ENCODE measurements at places on chromosomes 7 and 10.

GRCh38 chr7:11345621-11346020, 371.9 kb downstream of the PHF14 start:
- no peak for DNase-seq
- peaks cover 27% of the 10 kb centered on the region for H3K27me3 ChIP-seq
- peaks cover 9% of the 10 kb centered on the region for H3K4me1 ChIP-seq
- H3K4me3 ChIP-seq = no peak overlapping the region
- no peak overlapping the region for H3K27ac ChIP-seq

GRCh38 chr10:130470286-130470685, 334.1 kb downstream of the GLRX3 start:
- H3K4me3 ChIP-seq = no peak overlapping the region
- no peaks in the 10 kb centered on the region for H3K27me3 ChIP-seq
- H3K4me1 ChIP-seq = no peaks in the 10 kb centered on the region
- no peak overlapping the region for H3K27ac ChIP-seq
- no peaks in the 10 kb centered on the region for H3K36me3 ChIP-seq

DNA sequence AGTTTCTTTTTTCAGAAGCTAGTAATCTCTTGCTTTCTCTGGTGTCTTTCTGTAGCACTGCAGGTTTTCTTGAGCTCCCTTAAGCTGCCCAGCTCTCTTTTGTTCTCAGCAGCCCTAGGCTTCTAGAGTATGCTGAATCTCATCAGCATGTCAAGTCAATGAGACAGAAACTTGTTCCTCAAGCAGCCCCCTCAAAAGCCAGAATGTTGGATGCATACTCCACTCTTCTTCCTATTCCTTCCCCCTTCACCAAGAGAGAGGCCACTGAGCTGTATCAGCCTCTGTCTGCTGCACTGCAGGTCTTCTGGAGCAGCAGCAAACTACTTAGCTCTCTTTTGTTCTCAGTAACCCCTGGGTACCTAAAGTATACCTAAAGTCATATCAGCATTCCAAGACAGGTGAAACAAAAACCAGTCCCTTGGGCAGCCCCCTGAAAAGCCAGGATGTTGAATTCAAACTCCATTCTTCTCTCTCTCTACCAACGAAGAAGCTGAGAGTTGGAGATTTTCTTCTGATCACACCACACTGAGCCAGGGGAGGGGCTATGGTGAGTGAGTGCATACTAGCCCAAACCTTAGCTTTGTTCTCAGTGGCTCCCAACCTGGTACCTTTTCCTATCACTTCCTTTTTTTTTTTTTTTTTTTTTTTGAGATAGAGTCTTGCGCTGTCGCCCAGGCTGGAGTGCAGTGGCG, 73.3 kb upstream of the WAC start:
- H3K36me3 ChIP-seq = peaks cover 3% of the 10 kb centered on the region
- no peak overlapping the region for H3K4me3 ChIP-seq
- H3K27me3 ChIP-seq = peaks cover 54% of the 10 kb centered on the region

DNA sequence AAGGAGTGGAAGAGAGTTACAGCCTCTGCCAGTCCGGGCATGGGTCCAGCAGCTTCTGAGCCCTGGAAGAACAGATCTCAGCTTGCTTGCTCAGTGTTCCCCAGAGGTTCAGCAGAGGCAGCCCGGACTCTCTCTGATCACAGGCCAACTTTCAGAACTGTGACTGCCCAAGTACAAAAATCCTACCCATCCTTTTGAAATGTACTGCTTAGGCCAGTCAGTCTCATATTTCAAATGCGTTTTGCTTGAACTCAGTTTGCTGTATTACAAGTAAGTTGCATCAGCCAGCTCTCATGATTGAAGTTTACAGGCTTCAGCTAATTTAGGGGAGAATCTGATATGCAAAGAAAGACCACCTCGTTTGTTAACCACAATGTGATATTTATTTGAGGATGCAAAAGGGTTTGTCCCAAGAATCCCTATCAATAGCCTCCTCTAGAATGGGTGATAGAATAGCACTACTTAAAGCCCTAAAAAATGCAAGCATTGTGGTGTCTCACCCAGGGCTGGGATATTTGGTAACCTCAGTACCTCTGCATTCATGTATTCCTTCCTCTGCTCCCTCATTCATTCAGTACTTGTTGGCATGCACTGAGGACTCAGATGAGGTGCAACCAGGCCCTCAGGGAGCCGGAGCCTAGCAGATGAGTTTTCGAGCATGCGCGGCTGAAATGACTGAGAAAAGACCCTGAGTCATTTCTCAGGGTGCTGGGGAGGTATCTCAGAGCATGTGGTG, 7.0 kb downstream of the AIMP2 start:
- no peaks in the 10 kb centered on the region for H3K27me3 ChIP-seq
- peaks cover 13% of the 10 kb centered on the region for H3K4me1 ChIP-seq
- peak overlapping the region; percentile 27 for H3K27ac ChIP-seq
- no peak overlapping the region for H3K4me3 ChIP-seq
- no peak for DNase-seq

- no peak overlapping the region for H3K4me3 ChIP-seq
- peaks cover 3% of the 10 kb centered on the region for H3K4me1 ChIP-seq
- no peak for DNase-seq
- no peaks in the 10 kb centered on the region for H3K27me3 ChIP-seq
- H3K27ac ChIP-seq = peak overlapping the region; percentile 27
- H3K36me3 ChIP-seq = no peaks in the 10 kb centered on the region
These were observed 7.4 kb downstream of the MCM10 start for GRCh38 chr10:13168781-13169180.

DNA sequence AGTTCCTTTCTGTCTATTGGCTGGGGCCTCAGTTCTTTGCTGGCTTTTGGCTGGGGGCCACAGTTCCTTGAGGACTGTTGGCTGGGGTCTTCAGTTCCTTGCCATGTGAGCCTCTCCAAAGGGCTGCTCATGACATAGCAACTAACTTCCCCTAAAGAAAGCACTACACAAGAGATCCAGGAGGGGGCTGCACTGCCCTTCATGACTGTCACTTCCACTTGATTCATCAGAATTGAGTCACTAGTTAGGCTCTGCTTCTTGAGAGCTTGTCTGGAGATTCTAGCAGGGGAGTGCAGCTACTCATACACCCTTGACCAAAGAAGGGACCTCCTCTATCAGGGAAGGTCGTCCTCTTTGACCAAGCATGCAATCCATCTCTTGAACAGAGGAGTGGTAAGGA, 38.0 kb upstream of the MKX start:
- H3K4me1 ChIP-seq = no peaks in the 10 kb centered on the region
- no peak overlapping the region for H3K27ac ChIP-seq
- H3K36me3 ChIP-seq = peaks cover 2% of the 10 kb centered on the region
- no peak for DNase-seq
- H3K27me3 ChIP-seq = peaks cover 46% of the 10 kb centered on the region

- DNase-seq = no peak
- H3K36me3 ChIP-seq = peaks cover 7% of the 10 kb centered on the region
- no peaks in the 10 kb centered on the region for H3K4me1 ChIP-seq
These were observed 24.4 kb downstream of the ASNS start for GRCh38 chr7:97847791-97848190.

GRCh38 chr10:52279546-52279945, 34.5 kb upstream of the DKK1 start:
- no peaks in the 10 kb centered on the region for H3K36me3 ChIP-seq
- no peak for DNase-seq
- H3K4me1 ChIP-seq = no peaks in the 10 kb centered on the region
- H3K27ac ChIP-seq = no peak overlapping the region
- no peaks in the 10 kb centered on the region for H3K27me3 ChIP-seq

GRCh38 chr10:84185526-84186175, 8.7 kb upstream of the CDHR1 start:
- H3K4me1 ChIP-seq = peaks cover 4% of the 10 kb centered on the region
- no peak for DNase-seq
- H3K27ac ChIP-seq = no peak overlapping the region

DNA sequence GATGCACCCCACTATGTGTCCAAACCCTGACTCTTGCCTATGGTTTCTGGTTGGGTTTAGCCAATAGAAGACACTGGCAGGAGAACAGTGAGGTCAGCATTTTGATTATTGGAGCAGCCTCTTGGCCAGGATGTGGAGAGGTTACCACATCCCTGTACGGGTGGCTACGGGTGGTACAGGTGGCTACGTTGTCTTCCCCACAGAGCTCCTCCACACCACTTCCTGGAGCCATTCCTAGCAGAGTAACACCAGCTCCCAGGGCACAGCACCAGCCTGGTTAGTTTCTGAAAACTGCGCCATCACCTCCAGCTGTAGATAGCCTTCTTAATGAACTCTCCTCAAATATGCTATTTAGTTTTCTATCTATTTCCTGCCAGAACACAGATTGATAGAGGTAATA, 445.2 kb downstream of the INHBA start:
- H3K27ac ChIP-seq = no peak overlapping the region
- no peak for DNase-seq
- no peak overlapping the region for H3K4me3 ChIP-seq

DNA sequence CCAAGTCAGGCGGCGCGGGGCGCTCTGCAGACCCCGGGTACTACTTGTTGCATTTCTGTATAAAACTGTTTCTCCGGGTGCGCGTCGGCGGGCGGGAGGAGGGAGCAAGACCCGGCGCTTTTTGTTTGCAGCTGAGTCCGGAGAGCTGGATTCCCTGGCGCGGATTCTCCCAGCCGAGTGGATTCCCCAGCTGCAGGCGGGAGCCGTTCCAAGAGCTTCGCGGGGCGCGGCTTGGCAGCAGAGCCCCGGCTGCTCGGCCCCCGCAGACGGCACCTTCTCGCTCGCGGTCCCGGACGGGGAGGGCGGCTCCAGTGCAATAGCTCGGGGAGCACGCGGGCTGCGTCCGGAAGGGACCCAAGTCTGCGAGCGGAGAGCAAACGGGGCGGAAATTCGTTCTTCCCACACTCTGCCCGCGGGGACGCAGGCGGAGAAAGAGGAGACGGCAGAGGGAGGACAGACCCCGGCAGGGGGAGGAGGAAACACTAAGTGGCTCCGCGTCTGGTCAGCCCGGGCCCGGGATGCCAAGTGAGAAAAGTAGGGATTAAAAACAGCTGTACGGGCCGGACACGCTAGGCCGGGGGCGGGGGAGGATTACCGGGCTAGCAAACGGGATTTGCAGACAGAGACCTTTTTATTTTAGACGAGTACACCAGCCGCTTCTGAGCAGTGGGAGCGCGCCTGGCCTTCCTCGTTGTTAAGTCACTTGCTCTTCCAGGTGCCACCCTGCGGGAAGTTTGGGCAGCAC, at the start of gene TRIL:
TSS of gene TRIL (minus strand) at position 96 of the 745 bp plus-strand sequence. CDS start 284 bp downstream, outside the sequence.
- no peak within 1 kb of the TSS for H3K4me3 ChIP-seq
- H3K4me1 ChIP-seq = peaks cover 5% of the 10 kb centered on the region
- DNase-seq = no peak
- peaks cover 68% of the 10 kb centered on the region for H3K27me3 ChIP-seq
- peaks cover 4% of the 10 kb centered on the region for H3K36me3 ChIP-seq
- H3K27ac ChIP-seq = no peak within 1 kb of the TSS

- H3K4me3 ChIP-seq = no peak overlapping the region
- H3K36me3 ChIP-seq = no peaks in the 10 kb centered on the region
- H3K27ac ChIP-seq = no peak overlapping the region
These were observed 280.5 kb downstream of the POM121L12 start for GRCh38 chr7:53315981-53316380.

- peaks cover 9% of the 10 kb centered on the region for H3K36me3 ChIP-seq
- H3K4me3 ChIP-seq = peak overlapping the region; percentile 85
- peak overlapping the region; percentile 9 for H3K27ac ChIP-seq
These were observed 27.1 kb downstream of the LMTK2 start for GRCh38 chr7:98133621-98134303.

DNA sequence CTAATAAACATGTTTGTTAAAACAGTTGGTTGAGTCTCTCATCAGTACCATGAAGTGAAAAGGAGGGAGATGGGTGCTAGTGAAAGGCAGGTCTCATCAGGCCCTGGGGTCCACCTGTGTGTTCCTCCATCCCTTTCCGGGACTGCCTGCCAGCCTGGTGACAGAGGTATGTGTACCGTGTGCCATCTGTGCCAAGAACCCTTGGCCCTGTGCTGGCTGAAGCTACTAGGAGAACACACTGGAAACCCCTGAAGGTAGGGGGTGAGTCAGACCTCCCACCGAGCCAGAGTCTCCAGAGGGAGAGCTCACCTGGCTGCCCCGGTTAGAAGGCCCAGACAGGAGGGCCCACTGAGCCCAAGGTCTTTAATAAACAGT, 2.3 kb downstream of the DDIT4 start:
- no peak for DNase-seq
- H3K36me3 ChIP-seq = peaks cover 12% of the 10 kb centered on the region
- no peaks in the 10 kb centered on the region for H3K27me3 ChIP-seq
- H3K27ac ChIP-seq = peak overlapping the region; percentile 97
- peak overlapping the region; percentile 98 for H3K4me3 ChIP-seq

- no peaks in the 10 kb centered on the region for H3K36me3 ChIP-seq
- DNase-seq = no peak
- no peak overlapping the region for H3K27ac ChIP-seq
- peaks cover 3% of the 10 kb centered on the region for H3K4me1 ChIP-seq
These were observed 181.2 kb upstream of the AGR3 start for GRCh38 chr7:17063045-17063383.

- DNase-seq = peak; percentile 76
- H3K4me1 ChIP-seq = peaks cover 15% of the 10 kb centered on the region
- H3K27ac ChIP-seq = peak overlapping the region; percentile 21
- H3K27me3 ChIP-seq = peaks cover 35% of the 10 kb centered on the region
These were observed 16.9 kb upstream of the ZFAND2A start for GRCh38 chr7:1176891-1177373.

- no peaks in the 10 kb centered on the region for H3K27me3 ChIP-seq
- no peak overlapping the region for H3K27ac ChIP-seq
- no peak for DNase-seq
These were observed 40.3 kb upstream of the EGFR start for GRCh38 chr7:54978364-54979116.

DNA sequence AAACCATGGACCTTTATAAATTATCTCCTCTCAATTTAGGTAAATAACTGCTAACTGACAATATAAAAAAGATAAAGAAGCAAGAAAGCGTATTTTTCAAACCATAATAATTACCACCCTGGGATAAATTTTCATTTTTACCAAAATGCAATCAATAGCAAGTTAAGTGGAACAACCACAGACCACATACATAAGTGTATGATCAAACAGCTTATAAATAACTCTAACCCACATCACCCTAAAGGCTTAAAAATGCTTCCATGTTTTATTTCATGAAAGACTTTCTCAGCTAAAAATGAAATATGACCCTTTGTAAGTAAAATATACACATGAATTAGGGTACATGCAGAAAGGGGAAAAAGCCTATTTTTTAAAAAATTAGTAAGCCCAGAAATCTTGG, 156.5 kb downstream of the SGMS1 start:
- no peak for DNase-seq
- H3K4me3 ChIP-seq = no peak overlapping the region
- H3K36me3 ChIP-seq = peaks cover 2% of the 10 kb centered on the region

- peaks cover 3% of the 10 kb centered on the region for H3K36me3 ChIP-seq
- peaks cover 47% of the 10 kb centered on the region for H3K4me1 ChIP-seq
- H3K4me3 ChIP-seq = peak overlapping the region; percentile 93
- DNase-seq = peak; percentile 85
These were observed 7.6 kb upstream of the ORAI2 start for GRCh38 chr7:102425639-102426267.

DNA sequence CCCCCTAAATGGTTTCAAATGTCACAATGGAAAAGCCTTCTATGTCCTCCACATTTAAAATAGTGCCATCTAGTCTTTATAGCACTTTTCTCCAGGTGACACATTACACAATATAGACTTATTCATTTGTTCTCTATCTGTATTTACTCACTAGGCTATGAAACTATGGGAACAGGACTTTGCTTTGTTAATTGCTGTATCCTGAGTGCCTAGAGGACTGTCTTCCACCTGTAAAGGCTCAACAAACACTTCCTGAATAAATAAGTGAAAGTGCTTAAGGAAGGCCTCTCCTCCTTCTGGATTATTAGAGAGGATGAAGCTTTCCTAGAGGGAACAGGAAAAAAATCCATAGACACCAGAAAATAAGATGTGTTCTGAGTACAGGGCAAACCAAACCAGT, 397.6 kb upstream of the LRRN3 start:
- DNase-seq = no peak
- no peak overlapping the region for H3K27ac ChIP-seq
- H3K36me3 ChIP-seq = no peaks in the 10 kb centered on the region
- no peaks in the 10 kb centered on the region for H3K27me3 ChIP-seq
- no peaks in the 10 kb centered on the region for H3K4me1 ChIP-seq

- peaks cover 55% of the 10 kb centered on the region for H3K27me3 ChIP-seq
- DNase-seq = no peak
- no peak overlapping the region for H3K4me3 ChIP-seq
These were observed 25.7 kb upstream of the LOXL4 start for GRCh38 chr10:98293550-98294269.

All from T-helper 17 cell (primary cell).